ENCODE measurements at places on chromosomes 7 and 10.

GRCh38 chr7:148872188-148872587 is 11.9 kb downstream of the EZH2 start:
- no peak for DNase-seq

- no peak for DNase-seq
Measured at GRCh38 chr10:47456079-47456785, 27.7 kb downstream of the ANXA8 start.

- DNase-seq = no peak
Measured at GRCh38 chr7:30771880-30772425, 736 bp downstream of the MINDY4 start.

- no peak for DNase-seq
Measured at GRCh38 chr7:92333866-92334265, 88.1 kb downstream of the ANKIB1 start.

GRCh38 chr7:150358988-150359621 is 9.5 kb upstream of the REPIN1 start:
- DNase-seq = no peak
